ENCODE measurements at places on chromosomes 11 and 22. TPM values are rescaled to one million over a fixed set of nuclear protein-coding genes. Genes with fewer than 3 reads are reported as not detected.

GRCh38 chr11:124081483-124081882 is 33.8 kb upstream of the VWA5A start:
- DNase-seq: no peak

DNA sequence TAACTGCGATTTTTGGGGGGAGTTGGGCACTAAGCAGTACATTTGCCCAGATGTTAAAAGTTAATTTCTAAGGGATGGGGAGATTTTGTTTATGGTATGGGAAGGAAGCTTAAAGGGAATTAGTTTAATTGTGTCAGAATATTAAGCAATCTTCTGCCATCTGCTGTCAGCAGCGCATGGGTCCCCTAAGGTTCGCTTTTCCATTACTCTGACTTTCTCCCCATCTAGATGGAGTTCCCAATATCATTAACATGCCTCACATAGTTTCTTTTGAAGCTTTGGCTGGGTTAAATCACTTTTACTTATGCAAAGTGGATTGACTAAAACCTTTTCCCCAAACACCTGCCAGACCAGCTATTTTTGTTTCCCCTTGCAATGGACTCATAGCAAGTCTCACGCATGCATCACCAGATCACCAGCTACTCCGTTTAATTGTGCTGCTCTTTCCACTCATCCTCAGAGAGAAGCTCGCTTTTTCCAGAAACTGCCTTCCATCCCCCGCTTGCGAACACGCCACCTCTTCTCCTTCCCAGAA is 172.7 kb downstream of the FAT3 start:
- DNase-seq: no peak

The LRRC4C gene
- not detected for total RNA-seq

The ANKK1 gene
- total RNA-seq: 3.8 TPM

DNA sequence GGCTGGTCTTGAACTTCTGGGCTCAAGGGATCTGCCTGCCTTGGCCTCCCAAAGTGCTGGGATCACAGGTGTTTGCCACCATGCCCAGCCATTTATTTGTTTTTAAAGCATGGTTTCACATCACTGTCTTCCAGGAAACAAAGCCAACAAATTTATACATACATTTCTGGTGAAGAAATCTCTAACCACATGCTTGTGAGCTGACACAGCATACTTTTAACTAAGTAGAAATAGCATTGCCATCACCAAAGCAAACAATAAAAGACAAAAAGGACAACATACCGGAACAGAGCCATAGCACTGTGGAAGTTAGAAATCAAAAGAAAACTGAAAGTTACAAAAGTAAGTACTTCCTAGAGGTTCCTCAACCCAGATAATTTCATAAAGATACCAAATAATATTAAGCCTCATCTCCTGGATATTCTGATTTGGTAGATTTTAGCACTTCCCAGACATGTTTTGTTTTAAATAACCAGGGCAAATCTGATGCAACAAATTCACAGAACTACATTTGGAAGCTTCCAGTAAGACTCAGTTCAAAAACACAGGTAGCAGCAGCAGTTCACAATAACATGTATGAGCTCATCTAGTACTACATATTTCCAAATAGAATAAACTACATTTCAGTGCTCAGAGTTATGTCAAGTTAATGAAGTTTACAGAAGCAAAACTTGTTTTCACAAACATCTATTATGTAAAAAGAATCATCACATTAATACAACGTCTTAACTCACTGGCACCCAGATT is 70.6 kb downstream of the RRAS2 start:
- DNase-seq: no peak

All from CD4-positive, alpha-beta memory T cell (primary cell).